GF-D8 (cell line): ENCODE measurements at places on chromosomes 1 and 21.

- no peak for DNase-seq
These were observed 47.4 kb downstream of the RIMS3 start for GRCh38 chr1:40618108-40618507.

DNA sequence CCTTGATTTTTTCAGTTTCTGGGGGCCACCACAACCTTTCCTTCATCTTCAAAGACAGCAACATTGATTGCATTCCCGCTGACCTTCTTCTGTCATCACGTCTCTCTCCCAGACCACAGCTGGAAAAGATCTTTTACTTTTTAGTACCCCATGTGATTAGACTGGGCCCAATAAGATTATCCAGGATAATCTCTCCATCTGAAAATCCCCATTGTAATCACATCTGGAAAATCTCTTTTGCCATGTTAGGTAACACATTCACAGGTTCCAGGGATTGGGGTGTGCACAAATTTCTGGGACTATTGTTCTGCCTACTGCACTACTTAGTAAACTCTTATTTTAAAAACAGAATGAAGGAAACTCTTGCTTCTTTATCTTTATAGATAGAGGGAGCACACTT is 47.1 kb upstream of the INSL5 start:
- no peak for DNase-seq

DNA sequence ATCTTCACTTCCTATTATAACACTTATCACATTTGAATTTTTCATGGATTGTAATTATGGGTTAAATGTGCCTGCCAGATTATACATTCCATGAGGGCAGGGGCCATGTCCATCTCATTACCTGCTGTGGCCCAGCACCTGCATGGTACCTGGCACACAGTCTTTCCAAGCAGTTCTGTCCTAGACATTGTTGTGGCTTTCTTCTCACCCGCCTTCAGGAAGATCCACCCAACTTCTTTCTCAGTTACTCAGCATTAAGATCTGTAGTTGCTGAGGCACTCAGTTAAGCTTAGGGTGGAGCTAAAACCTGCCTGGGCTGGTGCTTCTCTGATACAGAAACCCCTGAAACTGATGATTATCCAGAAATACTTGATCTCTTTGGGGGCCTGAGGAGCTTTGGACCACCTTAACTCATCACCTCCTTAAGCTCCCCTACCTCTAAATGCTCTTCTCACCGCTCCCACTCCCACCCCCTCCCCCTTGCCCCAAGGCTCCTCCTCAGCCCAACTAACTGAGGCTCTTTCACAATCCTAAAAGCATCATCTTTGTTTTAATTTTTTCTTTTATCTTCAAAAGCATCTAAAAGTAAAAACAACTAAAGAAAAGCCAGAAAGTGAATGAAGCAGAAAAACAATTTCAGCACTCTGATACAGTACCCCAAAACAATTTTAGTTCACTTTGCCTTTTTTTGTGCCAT is 190.6 kb downstream of the FGGY start:
- DNase-seq: no peak

- DNase-seq: no peak
These were observed 11.9 kb upstream of the NBL1 start for GRCh38 chr1:19632211-19632610.

DNA sequence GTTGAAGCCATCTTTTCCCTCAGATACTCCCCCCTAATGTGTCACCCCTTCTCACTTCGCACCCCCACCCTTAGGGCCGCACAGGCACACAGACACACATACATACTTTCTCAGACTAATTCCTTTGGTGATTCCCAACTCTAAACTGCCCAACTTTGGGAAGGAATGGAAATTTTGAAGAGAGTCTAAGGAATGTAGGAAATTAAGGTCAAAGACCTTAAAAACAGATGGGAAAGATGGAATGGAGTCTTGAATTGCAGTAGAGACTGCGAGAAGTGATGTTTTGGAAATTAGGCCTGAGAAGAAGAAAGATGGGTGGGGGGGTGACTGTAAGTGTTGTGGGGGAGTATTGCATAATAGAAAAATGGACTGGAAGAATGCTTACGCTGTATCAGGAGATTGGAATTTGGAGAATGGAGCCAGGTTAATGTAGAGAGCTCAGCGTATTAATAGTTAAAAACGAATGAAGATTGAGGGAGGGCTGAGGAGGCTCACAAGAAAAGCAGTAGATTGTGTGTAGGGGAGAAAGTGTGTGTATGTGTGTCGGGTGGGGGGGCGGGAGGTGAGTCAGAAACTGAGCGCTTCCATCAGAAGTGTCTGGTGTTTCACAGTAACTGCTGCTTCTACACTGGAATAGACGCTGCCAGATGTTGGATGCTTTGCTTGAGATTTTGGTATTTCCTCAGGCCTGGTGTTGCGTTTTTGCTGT is 1.7 kb downstream of the PIP5K1A start:
- DNase-seq: no peak

- no peak for DNase-seq
These were observed 1.7 kb downstream of the RLF start for GRCh38 chr1:40162753-40163441.

DNA sequence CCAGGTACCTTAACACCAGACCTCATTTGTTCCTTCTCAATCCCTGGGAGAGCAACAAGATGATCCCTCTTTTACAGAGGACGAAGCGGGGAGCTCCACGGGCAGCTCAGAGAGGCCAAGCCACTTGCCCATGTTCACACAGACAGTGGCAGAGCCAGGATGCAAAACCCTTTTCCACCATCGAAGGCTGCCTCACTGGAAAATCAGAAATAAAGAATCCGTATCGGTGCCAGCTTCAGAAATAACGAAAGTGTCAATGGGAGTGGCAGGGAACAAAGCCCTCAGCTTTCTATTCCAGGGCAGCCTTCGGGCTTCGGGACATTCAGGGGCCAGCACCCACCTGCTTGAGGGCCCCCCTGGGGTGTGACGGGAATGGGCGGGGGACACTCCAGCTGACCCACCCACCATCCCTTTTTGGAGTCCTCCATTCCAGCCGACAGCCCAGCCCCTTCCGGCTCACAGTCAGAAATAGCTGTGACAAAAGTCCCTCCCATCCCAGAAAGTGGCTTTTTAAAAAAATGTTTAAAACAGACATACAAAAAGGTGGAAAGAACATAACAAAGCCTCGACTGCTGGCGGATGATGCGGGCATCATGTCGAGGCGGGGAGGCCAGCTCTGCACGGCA is 6.0 kb downstream of the IFFO2 start:
- no peak for DNase-seq

GRCh38 chr1:46153732-46154131 is 21.2 kb upstream of the TSPAN1 start:
- DNase-seq: no peak

DNA sequence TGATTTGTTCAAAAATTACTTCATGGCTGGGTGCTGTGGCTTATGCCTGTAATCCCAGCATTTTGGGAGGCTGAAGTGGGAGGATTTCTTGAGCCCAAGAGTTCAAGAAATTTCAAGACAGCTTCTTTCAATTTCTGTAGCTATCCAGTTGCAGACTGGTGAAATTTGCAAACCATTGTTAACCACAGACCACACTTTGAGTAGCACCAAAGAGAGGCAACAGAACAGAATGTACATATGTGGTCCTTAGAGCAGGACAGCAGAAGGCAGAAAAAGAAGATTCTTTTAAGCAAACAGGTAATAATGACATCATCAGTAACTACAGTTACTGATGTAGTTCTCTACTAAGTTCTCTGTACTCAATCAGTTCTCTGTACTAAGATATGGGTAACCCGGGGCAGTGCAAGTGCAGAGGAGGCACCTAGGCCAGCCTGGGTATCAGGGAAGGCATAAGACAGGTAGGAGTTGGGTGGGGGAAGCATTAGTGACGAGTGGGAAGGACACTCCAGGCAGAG is 5.5 kb upstream of the KLF17 start:
- DNase-seq: no peak

DNA sequence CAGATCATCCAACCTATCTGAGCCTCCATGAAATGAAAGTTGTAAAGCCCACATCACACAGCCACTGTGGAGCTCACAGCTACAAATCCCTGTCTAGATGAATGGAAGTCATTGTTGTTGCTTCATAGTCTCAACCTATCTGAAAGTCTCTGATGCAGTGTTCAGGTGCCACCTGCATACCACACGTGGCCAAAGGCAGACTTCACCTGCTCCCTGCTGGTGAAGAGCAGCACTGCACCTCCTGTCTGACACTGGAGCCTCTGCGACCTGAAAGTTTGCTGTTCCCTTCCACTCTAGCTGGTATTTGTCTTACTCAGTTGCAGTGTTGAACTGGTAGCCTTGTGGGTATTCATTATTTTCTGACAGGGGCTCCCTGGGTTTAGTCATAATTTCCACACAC is 18.4 kb downstream of the LORICRIN start:
- no peak for DNase-seq

DNA sequence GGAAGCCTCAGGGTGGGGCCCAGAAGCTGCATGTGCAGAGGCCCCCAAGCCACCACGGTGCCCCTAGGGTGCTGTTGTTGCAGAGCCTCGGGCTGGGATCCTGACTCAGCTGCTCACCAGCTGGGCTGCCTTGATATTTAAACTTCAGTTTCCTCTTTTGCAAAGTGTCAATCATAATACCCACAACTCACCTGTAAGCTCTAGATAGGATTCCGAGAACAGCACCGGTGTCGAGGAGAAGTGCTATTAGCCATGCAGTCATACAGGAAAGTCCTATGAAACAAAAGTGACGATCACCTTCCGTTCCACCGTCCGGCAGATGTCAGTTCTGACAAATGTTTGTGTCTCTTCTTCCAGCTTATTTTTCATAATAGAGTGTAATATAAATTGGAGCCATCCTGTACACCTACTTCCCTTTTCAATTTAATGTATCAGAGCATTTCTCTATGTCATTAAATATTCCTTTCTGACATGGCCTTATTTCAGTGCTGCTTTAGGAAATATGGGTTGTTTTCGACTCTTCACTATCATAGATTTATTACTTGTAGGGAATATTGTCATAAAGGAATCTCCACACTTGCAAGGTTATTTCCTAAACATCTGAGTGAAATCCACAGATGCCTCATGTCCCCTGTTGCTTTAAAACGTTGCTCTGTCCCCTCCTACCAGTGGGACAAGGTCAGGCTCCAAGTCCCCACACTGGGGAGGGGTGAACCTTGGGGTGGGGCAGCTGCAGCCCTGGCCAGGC is 100.8 kb downstream of the SIK1 start:
- DNase-seq: no peak

DNA sequence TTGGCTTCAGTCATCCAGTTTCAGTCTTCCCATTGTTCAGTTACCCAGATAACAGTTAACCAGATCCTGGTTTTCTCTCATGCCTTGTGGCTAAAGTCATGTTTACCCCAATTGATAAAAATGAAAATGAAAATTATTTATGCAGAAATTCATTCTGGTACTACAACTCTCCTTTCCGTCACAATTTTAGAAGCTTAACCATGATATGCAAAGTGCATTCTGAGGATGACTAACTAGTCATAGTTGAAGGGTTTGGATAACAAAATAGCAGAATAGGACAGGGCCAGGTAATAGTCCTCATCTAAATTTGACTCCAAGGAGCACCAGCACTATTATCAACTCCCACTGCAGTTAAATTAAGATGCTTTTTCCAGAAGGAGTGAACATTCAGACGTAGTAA is 94.7 kb downstream of the NTMT2 start:
- no peak for DNase-seq

DNA sequence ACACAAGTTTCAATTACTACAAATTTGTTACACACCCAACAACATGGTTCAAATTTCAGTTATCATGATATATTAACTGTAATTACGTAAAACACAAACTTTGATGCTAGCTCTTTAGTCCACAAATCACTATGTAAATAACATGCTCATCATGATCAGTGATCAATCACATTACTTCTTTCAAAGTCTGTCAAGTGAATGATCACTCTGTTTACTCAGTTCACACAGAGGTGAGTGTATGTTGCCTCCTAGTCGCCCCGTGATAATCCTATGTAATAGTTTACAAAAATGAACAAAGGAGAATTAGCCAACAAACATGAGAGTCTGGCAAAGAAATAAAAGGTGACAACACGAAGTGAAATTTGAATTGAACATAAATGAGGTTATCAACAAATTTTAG is 14.3 kb downstream of the EDEM3 start:
- DNase-seq: no peak

DNA sequence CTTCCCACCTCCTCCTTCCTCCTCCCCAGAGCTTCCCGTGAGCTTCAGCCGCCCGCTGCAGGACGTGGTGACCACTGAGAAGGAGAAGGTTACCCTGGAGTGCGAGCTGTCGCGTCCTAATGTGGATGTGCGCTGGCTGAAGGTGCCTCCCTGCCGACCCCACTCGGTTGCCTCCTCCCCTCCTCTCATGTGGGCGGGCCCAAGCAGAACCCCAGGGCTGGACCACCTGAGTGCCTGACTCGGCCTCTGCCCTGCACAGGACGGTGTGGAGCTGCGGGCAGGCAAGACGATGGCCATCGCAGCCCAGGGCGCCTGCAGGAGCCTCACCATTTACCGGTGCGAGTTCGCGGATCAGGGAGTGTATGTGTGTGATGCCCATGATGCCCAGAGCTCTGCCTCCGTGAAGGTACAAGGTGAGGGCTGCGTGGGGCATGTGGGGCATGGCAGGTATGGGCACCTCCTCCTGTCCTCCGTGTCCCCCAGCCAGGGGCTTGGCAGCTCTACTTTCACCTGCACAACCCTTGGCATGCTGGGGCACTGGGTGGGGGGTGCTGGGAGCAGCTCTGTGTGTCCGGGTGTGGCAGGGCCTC is 69.2 kb downstream of the OBSCN start:
- DNase-seq: no peak

- no peak for DNase-seq
These were observed 17.8 kb downstream of the COPA start for GRCh38 chr1:160325252-160325651.

DNA sequence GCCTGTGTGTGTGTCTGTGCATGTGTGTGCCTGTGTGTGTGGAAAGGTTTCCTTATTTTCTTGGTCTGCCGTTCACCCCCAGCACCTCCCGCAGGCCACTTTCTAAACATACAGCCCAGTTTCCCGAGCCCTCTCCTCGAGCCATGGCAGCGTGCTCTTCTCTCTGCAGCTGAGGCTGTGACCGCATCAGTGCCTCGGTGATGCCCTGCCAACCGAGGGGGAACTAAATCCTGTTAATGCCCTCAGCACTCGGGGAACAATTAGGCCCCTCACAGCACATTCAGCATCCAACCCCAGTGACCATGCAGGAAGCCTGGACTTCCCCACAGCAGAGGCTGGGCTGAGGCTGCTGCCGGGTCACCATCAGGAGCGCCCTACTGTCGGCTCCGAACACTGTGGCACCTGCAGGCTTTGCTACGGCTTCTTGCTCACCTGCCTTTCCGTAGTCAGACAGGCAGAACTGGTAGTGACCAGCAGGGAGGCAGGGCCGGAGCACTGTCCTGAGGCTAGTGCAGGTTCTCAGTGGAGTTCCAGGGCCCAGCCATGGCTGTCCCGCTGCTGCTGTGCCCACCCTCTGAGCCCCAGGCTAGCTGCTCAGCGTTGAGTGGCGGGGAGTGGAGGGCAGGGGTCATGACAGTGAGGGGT is 8.1 kb downstream of the GPR137B start:
- DNase-seq: no peak
